RPMI7951 (cell line): ENCODE measurements at places on chromosomes 7 and 10. TPM values are rescaled to one million over a fixed set of nuclear protein-coding genes. Genes with fewer than 3 reads are reported as not detected.

GRCh38 chr7:50766106-50766848 lies 16.4 kb downstream of the GRB10 start:
- no peak for DNase-seq

DNA sequence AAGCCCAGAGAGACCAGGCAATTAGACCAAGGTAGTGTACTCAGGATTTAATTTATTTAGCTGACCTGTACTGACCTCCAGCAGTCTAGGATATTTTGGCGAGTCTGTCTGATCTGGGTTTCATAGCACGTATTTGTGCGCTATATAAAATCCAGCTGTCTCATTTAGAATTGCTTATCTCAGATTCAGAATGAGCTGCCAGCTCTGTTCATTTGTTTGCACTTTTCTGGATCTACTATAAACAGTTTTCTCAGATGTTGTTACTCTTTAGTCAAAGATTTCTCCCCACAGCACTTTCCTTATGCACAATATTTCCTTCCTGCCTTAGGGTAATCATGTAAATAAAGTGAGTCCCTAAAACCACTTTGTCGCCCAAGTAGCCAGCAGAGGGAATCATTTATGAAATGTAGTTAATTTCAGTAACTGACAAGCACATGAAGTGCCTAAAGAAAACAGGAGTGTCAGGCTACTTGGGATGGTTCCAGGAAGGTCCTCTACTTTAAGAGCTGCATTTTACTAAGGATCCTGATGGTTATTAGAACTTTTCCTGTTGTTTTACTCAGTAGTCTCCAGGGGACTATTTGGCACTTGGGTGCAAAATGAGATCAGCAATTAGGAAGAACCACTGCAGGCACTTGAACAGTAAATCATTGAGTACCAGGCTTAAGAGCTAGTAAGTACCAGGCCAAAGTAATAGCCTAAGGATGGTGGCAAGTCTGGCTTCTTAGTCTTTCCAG lies 226.4 kb downstream of the TWIST1 start:
- no peak for DNase-seq

DNA sequence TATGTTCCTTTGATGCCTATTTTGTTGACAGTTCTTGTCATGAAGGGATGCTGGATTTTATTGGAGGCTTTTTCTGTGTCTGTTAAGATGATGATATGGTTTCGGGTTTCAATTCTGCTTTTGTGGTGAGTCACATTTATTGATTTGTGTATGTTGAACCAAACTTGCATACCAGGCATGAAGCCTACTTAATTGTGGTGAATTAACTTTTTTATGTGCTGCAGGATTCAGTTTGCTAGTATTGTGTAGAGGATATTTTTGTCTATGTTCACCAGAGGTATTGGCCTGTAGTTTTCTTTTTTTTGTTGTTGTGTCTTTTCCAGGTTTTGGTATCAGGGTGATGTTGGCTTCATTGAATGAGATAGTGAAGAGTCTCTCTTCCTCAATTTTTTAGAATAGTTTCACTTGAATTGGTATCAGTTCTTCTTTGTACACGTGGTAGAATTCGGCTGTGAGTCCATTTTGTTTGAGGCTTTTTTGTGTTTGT lies 345.9 kb downstream of the KIF20B start:
- DNase-seq, result no peak

- DNase-seq, result peak; percentile 66
Measured at GRCh38 chr10:13788711-13789447, 202.1 kb downstream of the PRPF18 start.

NUTM2A gene
- not detected in 2 replicates for total RNA-seq

MYH16 gene
- 1.1 and 1.2 TPM in 2 replicates for total RNA-seq

GRM3 gene
- not detected in 2 replicates for total RNA-seq
